ENCODE measurements at places on chromosomes 12 and 14.

DNA sequence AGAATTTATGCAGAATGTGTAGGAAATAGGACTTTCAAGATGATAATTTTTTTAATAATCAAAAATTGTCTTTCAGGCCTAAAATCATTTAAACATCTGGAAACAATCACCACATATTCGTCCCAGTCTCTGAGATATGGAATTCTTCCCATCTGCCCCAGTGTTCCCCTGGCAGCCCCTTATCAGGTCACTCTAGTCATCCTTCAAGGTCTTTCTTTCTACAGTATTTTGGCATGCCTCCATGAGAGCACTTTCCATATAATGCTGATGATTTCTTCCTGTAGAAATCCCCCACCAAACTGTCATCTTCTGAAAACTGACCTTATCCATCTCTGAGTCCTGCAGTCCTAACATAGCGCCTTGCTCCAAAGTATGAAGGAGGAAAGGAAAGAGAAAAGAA lies 422.1 kb downstream of the RPS29 start:
- DNase-seq, result no peak

- DNase-seq, result no peak
Observed at GRCh38 chr12:103279444-103279843, 216.3 kb downstream of the C12orf42 start.

GRCh38 chr12:51901881-51902280 lies 5.4 kb upstream of the ACVRL1 start:
- no peak for DNase-seq

DNA sequence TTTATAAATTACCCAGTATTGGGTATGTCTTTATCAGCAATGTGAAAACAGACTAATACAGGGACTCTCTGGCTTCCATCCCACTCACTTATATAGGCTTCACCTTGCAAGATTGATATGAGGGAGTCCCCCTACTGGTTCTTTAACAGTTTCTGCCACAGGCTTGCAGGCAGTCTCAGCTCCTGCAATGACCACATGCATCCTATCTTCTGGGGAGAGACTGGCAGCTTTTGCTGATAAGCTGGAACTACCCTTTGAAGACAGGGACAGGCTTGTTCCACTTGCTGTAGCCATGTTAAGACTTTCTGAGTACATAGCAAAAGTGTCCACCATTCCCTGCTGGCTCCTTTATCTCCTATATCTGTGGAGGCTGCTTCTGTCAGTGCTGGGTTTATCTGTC lies 531.7 kb upstream of the FLRT2 start:
- no peak for DNase-seq

DNA sequence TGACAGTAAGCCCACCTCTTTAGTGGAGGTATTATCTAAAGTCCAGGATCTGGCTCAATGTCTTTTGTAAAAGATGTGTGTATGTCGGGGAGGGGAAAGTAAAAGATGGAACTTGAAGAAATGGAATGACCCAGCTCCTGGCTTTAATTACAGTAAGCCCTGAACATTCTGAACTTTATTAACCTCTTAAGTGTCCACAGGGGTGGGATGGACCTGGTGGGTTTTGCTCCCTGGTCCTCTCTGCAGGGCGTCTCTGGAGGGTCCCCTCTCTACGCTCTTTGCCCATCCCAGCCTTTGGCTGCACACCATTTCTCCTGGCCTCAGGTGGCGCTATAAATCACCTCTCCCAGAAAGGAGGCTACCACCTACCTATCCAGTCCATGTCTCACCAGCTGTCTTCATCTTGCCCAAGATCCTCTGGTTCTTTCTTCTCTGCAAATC lies 3.7 kb upstream of the CISTR start:
- no peak for DNase-seq

- no peak for DNase-seq
Observed at GRCh38 chr14:34203251-34203722, 252.4 kb upstream of the EGLN3 start.

- DNase-seq, result no peak
Observed at GRCh38 chr14:72732022-72732780, 161.7 kb downstream of the DPF3 start.

DNA sequence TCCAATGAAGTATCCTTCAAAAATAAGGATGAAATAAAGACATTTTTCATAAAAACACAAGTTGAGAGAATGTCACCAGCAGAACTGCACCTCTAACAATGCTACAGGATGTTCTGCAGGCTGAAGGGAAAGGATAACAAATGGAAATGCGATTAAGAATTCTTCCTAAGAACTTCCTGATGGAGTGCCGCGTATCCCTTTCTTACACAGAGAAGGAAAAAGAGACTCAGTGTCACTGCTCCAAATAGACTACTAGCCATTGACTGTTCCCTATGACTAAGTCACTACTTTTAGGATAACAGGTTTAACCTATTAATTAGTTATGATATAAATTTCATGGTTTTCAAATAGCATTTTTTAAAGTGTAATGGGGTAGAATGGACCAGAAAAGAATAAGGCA lies 3.2 kb downstream of the ANO2 start:
- DNase-seq, result no peak

DNA sequence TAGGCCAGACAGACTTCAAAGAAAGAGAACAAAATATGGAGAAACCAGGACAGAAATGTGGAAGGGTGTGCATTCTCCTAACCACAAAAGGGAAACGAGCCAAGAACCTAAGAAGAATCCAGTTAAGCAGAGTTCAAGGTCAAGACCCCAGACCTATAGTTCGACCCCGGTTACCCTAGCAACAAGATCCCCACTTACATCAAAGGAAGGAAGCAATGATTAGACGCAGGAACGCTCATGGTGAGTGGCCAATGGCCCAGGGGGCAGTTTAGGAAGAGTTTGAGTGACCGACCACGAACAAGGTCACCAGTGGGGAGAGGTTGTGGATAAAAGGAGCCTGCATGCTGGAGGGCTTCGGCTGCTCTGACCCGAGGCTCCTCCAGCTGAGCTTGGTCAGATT lies 36.2 kb downstream of the OAS2 start:
- DNase-seq, result no peak

DNA sequence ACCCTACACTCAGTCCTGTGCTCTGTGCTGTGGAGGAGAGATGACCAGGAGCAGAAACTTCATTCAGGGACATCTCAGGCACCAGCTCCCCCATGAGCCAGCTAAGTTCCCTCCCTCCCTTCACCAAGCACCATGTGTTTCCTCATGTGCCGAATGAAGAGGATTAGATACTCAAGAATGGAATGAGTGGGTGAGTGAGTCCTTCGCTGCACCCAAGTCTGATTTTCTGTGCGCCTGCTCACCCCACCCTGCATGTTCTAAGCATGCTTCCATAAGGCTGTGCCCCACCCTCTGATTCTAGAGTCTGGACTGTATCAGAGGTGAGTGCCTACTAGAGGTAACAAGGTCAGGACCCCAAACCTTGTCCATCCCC lies 12.1 kb downstream of the SERPINA5 start:
- DNase-seq, result no peak

- DNase-seq, result no peak
Observed at GRCh38 chr12:57370072-57370471, 60.8 kb downstream of the R3HDM2 start.

DNA sequence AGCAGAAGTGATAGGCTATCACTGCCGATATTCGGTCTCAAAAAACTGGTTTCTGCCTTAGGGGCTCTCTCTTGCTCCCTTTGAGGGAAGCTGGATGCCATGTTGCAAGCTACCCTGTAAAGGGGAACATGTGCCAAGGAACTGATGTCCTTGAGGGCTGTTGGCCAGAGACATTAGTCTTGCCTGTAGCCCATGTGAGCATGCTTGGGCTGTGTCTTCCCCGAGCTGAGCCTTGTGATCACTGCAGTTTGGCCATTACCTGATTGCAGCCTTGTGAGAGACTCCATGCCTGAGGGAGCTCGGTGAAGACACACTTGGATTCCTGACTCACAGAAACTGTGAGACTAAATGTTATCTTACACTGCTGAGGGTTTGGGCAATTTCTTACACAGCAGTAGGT lies 18.8 kb downstream of the RTRAF start:
- DNase-seq, result no peak

- DNase-seq, result no peak
Observed at GRCh38 chr14:59261334-59261733, 72.9 kb downstream of the DAAM1 start.

DNA sequence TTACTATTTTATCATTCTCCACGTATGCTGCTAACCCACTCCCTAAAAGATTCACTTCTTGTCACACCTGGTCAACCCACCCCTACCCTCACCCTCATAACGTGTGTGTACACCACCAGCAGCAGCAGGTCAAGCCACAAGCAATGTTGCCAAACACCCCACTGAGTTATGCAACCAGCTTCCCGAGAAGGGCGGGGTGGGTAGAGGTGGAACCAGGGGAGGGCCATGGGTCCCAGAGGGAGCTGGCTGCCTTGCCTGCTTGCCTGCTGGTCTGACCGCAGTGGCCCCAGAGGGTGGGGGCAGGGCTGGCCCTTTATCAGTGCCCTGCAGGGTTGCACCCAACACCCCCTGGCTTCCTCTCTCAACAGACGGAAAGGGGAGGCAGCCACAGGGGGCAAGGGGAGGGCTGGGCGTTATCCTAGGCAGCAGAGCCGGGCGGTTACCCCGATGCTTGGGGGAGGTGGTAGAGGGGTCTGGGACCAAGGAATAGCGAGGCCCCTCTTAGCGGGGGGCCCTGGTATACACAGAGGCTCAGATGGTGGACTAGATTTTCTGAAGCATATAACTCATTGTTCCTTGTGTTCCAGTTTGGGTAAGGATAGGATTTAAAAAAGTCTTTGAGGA lies 3.5 kb upstream of the NFE2 start:
- DNase-seq, result no peak

DNA sequence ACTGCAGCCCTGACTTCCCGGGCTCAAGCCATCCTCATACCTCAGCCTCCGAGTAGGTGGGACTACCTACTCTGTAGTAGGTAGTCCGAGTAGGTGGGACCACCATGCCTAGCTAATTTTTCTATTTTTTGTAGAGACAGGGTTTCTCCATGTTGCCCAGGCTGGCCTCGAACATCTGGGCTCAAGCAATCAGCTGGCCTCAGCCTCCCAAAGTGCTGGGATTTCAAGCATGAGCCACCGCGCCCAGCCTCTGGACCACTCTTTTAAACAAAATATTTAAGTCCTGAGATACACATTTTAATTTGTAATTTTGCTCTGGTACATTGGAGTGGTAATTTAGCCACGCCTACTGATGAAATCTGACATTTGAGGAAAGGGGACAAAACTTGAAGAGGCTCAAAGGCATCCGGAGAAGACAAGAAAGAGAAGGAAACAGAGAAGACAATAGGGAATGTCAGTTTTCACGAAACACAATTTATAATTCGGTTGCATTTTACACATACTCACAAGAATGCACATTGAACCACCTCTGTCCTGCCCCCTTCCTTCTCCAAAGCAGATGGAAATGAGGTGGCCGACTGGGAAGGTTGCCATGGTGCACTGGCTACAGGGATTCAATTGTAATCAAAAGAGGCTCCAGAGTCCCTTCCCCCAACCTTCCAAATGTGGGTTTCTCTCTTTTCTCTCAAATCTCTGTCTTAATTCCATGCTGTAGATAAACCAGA lies 9.7 kb upstream of the TUBA1A start:
- no peak for DNase-seq

DNA sequence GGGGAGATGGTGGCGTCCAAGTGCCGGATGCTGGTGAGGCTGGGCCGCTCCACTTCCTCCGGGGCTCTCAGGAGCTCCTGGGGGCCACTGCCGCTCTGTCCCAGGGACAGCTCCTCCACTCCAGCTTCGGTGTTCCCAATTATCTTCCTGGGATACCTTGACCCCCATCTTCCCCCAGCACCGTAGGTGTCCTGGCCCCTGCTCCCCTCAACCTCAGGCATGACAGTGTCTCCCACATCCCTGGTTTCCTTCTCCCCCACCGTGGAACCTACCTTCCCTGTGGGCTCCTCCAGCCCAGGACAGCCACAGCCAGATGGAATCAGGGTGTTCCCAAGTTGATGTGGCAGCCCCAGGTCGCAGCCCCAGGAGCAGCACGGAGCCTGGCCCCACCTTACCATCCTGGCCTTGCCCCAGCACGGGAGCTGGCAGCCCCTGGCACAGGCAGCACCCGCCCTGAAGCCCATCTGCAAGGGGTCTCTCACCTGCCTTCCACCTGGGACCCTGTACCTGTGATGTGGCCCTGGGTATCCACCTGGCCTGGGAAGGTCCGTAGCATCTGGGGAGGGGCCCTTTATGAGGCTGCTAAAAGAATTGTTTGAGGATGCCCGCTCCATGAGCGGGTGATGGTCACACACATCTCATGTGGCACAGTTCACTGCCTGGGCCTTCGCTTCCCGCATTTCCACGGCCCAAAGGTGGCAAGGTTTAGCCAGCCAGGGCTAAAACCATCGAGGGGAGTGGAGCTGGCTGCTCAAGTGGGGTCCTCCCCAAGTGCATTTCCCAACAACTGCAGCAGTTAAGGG lies 4.1 kb downstream of the TMEM121 start:
- DNase-seq, result no peak

GRCh38 chr12:127257366-127257935 lies 1009.5 kb upstream of the TMEM132C start:
- no peak for DNase-seq

DNA sequence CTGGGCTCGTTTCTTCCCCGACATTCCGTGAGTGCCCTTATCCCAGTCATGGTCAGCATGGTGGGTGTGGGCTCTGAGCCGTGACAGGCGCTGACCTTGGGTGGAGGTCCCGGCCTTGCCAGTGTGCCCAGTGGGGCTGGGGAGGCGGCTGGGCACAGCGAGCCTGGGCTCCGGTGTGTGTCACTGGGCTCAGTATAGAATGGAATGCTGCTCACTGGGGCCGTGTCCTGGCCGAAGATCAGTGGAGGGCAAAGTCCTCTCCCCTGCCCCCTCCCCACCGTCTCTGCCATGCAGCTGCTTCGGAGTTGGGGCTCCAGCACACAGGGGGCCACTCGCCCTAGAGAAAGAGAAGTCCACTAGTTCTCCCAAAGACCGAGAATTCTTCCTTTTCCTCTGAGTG lies 164.4 kb downstream of the TSPAN9 start:
- no peak for DNase-seq

- no peak for DNase-seq
Observed at GRCh38 chr12:47249719-47250357, 170.1 kb upstream of the AMIGO2 start.

DNA sequence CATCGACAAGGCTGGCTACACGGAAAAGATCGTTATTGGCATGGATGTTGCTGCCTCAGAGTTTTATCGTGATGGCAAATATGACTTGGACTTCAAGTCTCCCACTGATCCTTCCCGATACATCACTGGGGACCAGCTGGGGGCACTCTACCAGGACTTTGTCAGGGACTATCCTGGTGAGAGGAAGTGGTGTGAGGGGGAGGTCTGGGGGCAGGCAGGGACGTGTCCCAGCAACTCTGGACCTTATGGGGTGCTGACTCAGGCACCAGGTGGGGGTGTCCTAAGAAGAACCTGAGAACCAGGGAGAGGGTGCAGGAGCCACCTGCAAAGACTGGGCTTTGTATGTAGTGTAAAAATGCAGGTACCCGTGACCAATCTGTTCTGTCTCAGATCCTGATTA lies 5.2 kb downstream of the ENO2 start:
- no peak for DNase-seq

Data from stimulated activated CD8-positive, alpha-beta memory T cell treated with anti-CD3 and anti-CD28 coated beads, Interleukin-7, amount 100 ng/mL, for 1 hour (primary cell).